ENCODE measurements at places on chromosomes 1 and 21. TPM values are rescaled to one million over a fixed set of nuclear protein-coding genes. Genes with fewer than 3 reads are reported as not detected.

Gene AJAP1
- 0.08 TPM for total RNA-seq

Gene FCRL3
- 0.42 TPM for total RNA-seq

Gene BACH1
- 29.8 TPM for total RNA-seq

GRCh38 chr1:30313584-30313983, 409.8 kb downstream of the MATN1 start:
- peak; percentile 17 for DNase-seq

DNA sequence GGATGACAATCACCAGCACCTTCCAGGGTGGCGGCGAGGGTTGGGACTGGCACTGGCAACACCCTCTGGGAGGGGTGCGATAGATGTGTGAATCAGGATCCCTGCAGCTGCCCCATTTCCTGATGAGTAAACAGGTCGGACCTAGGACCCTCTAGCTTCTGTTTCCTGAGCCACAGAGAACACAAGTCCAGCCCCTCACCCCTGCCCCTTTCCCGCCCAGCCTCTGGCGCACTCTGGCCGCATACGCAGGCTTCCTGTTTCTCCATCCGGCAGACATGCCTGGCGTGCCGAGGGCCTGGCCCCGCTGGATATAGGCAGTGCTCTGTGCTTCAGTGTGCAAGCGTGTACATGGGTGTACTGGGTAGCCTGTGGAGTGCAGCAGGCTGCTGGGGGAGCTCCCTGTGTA, 4.6 kb downstream of the PEAR1 start:
- DNase-seq: no peak

- DNase-seq: no peak
These were observed 19.4 kb upstream of the LAMTOR5 start for GRCh38 chr1:110426854-110427253.
